ENCODE measurements at places on chromosomes 12 and 14.

DNA sequence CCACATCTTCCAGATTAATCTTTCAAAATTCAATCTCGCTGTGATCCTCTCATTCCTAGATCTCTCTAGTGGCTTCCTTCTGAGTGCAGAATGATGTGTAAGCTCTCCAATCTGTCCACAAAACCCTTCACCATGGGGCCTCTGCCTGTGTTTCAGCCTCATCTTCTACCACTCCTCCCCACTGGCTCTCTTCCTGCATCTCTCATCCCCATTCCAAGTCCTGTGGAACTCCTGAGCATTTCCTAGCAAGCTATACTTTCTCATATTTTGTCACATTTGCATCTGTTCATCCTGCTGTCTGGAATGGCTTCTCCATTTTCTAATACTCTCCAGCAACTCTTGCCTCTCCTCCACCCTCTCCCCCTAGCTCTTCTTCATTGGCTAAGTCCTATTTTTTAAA is 242.0 kb upstream of the DAAM1 start:
- no peak for DNase-seq

DNA sequence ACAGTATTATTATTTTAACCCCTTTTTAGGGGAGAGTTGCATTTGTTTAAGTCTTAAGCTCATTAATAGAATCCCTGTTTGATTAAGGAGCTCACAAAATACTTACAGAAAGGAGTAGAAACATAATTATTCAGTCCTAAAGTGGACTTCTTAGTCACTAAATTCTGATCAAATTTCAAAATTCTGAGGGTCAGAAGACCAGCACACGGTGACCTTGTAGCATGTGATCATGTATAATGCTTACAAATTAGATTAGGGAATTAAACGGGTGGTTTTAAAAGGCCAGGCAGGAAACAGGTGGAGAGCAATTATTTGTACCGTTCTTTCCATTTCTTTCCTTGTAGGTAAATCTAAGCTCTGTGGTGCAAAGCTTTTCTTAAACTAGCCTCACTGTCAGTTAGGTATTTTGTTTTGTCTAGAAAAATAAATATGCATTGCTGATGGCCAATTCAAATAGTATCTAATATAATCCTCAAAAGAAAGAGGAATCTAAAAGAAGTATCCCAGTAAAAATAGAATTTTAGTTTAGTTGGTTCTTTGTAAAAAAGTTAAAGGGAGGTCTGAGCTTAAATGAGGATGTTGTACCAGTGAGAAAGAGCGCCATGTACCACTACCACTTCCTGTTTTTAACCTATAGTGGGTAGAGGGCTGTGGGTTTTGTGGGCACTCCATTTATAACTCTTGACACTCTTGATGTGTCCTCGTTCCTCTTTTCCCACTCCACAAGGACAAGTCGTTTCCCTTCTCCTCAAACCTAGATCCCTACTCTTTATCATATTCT is 51.1 kb downstream of the SLC38A1 start:
- peak; percentile 88 for DNase-seq

DNA sequence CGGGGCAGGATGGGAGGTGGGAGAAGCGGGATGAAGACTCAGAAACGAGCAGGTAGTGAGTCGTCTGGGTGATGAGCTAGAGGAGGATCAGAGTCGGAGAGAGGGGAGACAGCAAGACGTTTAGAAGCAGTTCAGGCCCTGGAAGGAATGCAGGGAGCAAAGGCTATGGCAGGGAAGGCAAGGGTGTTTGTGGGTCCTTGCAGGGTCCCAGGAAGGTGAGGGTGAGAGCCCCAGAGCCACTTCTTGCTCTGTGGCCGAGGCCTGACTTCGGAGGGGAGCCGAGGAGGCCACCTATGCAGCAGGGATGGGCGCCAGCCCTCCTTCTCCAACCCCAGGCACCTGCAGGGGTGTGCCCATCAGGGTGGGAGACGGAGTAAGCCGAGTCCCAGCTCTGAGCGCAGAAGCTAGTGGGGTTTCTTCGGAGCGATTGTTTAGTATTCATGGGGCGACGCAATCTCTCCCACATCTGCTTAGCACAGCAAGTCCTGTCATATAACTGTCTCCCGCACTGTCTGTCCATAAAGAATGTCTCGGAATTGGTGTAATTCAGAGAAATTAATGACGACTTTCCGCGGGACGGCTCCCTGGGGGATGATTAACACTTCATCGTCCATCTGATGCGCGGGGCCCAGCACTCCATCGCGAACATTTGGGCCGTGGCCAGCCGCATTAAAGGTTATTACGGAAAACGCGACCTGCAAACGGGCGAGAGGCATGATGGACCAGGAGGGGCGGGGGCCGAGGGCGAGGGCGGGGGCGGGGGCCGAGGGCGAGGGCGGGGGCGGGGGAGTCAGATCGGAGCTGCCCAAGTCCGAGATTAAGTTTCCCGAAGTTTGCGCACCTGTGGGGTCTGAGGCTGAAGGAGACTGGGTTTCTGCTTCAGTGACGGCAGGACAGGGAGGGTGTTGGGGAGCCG is 12.2 kb upstream of the CALCOCO1 start:
- DNase-seq: no peak

GRCh38 chr12:18261273-18261672 is at the start of gene PIK3C2G:
PIK3C2G (plus strand) TSS chr12:18261518; CDS start chr12:18282082, 20,564 bp downstream.
- no peak for DNase-seq

DNA sequence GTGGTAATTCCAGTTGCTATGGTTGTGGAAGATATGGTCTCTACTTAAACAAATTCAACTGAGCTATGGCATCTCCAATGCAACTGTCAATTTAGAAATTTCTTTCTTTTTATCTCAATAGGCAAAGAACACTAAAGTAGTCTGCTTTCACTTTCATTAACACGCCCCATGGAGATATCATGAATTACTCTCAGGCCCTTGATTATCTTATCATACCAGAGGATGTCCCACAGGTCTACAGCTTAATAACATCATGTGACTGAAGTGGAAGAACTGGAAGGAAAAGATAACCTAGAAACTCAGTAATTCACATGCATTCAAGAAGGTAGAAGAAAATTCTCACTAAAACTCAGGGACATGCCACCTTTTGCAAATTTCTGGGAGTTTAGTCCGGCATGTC is 114.3 kb downstream of the FLRT2 start:
- no peak for DNase-seq

- no peak for DNase-seq
Measured at GRCh38 chr12:5745251-5745888, 199.7 kb downstream of the ANO2 start.

- DNase-seq: no peak
Measured at GRCh38 chr12:68957273-68957672, 24.3 kb upstream of the CPM start.

- no peak for DNase-seq
Measured at GRCh38 chr14:37051680-37052079, 120.7 kb downstream of the SLC25A21 start.

DNA sequence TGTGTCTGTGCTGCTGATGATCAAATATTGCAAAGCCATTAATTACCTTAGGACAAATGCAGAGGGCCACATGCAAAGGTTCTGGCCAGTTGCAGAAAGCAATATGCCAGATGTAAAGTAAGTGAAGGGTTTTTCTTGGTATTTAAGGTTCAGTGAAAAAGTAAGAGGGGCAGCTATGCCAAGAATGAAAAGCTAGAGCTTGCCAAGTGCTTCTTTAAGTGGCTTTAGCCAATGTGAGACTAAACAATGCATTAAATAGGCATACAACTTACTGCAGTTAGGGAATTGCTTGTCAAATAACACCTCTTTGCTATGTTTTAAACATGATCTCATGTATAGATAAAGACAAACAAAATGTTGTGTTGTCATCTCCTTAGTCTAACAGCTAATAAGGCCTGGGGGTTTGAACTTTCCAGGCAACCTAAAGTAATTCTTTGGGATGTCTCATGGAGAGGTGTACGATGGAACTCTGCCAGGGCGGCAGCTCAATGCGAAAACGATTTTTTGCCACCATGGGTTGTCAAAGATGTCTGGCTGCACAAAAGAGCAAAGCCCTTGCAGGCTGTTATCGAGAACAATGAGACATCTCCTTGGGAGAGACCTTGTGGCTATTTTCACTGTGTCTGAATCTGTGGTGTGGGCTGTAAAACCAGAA is 12.0 kb downstream of the IGF1 start:
- no peak for DNase-seq

- DNase-seq: no peak
Measured at GRCh38 chr12:130993759-130994670, 40.3 kb downstream of the ADGRD1 start.

- no peak for DNase-seq
Measured at GRCh38 chr12:124529565-124530276, 37.7 kb downstream of the NCOR2 start.

DNA sequence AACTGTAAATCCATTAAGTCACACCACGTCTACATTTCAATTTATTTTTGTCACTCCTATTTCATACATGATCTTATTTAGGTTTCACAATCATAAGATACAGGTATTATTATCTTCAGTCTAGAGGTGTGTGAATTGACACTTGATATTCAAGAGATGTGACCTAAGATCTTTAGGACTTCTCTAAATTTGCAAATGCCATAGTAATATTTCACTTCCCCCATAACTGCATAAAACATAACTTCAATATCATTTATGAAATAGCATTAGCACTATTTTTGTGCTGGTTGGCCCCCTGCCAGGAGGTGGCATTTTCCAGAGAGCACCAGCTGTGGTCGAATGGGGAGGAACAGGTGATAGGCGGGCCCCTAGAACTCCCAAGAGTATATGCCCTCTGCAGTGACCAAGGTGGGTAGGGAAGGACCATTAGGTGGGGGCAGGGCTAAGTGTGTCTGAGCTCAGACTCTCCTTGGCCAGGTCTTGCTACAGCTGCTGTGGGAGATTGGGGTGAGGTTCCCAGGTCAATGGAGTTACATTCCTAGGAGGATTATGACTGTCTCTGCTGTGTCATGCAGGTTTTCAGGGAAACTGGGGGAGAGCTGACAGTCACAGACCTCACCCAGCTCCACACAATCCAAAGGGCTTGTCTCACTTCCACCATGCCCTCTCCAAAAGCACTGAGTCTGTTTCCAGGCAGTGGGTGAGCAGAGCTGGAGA is 49.2 kb upstream of the ERGIC2 start:
- DNase-seq: no peak

DNA sequence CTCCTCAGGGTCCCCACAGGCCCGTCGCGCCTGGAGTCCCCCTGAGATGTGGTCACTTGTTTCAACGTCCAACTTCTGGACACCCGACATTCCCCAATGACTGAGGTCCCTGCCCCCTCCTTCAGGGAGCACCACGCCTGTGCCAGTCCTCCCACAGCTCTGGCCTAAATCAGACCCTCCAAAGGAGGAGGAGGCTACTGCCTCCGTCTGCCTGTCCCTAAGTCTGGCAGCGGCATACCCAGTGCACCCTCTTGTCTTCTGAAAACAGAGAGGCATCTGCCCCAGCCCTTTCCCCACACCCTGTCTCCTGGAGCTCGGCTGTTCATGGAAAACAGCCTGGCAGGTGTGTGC is 46.2 kb downstream of the TESC start:
- DNase-seq: no peak

GRCh38 chr12:114741940-114742339 is 58.0 kb upstream of the TBX3 start:
- DNase-seq: no peak

DNA sequence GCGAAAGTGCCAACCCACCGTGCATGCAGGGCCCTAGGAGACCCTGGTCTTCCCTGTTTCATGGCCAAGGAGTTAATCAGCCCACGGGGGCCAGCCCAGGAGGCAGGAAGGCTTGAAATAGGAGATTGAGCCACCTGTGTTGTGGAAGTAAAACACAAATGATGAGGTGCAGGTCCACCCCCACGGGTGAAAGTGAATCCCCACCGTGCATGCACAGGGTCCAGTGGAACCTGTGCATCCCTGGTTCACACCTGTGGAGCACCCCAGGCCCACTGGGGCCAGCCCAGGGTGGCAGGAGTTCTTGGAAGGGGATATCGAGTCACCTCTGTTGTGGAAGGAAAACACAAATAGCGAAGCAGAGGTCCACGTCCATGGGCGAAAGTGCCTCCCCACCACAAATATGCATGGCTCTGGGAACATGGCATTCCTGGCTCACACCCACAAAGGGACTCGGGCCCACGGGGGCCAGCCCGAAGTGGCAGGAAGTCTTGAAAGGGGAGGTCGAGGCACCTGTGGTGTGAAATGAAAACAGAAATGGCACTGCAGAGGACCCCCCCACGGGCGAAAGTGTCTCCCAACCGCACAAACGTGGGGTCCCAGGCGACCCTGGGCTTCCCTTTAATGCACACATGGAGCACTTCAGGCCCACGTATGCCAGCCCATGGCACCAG is 381.5 kb downstream of the ALG10 start:
- no peak for DNase-seq

DNA sequence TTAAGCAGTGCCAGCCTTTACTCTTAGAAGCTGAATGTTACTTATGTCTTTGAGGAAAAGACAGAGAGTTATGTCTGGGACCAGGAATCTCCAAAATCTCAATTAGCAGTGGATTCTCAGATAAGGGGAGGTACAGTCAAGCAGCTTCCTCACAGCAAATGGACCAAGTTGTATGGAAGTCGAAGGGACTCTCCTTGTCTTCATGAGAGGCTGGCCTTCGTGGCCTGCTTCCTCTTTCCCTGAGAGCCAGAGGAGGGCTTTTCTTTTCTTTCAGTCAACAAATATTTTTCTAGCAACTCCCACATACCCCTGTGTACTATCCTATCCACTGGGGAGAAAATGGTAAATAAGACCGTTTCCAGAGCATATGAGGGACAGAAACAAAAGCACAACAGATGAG is 6.6 kb upstream of the WNT5B start:
- no peak for DNase-seq

GRCh38 chr14:67269298-67270060 is 28.2 kb downstream of the PALS1 start:
- DNase-seq: no peak

- no peak for DNase-seq
Measured at GRCh38 chr14:59294662-59294992, 106.2 kb downstream of the DAAM1 start.

DNA sequence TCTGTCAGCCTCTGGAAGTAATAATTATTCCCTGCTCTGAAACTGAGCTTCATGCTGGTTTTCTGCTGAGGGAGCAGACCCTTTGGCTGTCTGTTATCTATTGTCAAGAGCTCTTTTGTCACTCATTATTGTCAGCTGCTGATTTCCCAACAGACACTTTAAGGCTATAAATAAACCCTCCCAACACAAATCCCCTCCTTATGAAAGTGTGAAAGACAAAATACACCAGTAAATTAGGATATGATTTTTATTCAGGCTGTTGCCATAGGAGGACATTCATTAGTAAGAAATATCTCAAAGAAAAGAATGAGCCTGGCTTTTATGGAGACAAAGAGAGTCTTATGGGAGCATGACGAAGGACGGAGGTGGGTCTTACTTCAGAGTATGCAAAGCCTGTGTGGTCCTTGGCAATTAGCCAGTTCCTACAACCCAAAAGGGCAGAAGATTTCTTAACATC is 180.8 kb downstream of the CRADD start:
- DNase-seq: no peak

DNA sequence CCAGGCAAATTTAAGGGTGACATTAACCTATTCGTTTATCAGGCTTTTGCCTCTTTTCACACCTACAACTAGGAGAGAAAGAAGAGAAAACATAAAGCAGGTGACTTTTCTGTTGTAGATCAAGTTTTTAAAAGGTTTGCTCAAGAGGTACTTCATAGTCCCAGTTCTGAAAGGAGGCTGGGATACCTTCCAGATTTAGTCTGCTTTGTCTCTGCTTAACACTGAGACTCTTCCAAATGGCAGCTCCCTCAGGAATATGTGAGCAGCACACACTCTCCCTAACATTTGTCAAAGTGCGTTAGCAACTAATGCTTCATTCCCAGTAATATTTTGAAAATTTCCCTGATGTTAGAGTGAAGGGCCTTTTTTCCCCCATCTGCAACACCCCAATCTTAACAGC is 133.7 kb upstream of the RASSF8 start:
- DNase-seq: no peak

GRCh38 chr12:74370608-74371216 is 166.9 kb upstream of the ATXN7L3B start:
- DNase-seq: no peak

Measured in GF-D8 (cell line).